ENCODE measurements at places on chromosomes 2 and 18. TPM values are rescaled to one million over a fixed set of nuclear protein-coding genes. Genes with fewer than 3 reads are reported as not detected.
A peak's percentile ranks its signal among the peaks of the same experiment; 100 is the strongest.

Gene NYAP2
- 1.3 TPM for total RNA-seq

DNA sequence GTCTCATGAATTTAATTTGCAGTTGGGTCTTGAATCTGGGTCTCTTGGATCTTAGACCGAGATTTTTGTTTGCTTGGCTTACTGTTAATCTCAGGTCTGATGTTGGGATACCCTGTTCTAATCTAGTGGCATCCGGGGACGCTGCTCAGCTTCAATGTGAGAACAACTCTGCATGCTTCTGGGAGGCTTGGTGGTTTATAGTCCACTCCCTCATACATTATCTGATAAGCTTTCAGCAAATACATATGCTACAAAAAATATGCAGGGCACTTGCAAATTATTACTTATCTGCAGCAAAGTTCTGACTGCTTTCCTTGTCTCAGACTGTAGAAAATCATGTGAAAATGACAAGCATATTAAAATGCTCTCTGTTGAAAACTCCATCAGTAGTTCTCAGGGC is 39.4 kb downstream of the RNF144A start:
- DNase-seq = no peak

DNA sequence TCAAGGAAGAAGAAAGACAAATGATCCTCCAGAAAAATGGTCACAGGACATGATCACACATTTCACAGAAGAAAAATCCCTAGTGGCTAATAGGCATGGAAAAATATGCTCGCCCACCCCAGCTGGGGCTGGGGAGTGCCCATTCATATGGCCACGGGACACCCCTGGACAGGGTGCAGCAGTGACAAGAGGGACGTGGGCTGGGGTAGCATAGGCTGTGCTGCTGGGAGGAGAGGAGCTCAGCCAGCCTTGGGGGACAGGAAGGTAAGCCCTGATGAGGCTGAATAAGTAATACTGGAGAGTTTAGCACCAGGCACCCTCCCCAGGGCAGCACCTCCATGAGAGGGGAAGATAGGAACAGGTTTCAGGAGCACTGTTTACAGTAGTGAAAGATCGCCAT is 254.9 kb upstream of the HS6ST1 start:
- no peak for DNase-seq

- no peak for DNase-seq
Observed at GRCh38 chr18:2978661-2979106, 34.3 kb downstream of the LPIN2 start.

Gene CMPK2
- total RNA-seq = 18.0 TPM

Gene MC2R
- total RNA-seq = not detected

GRCh38 chr2:142140434-142140845 is 9.6 kb upstream of the LRP1B start:
- DNase-seq = no peak

- no peak for DNase-seq
Observed at GRCh38 chr2:183541766-183542165, 417.5 kb downstream of the NUP35 start.

Gene L3MBTL4
- total RNA-seq = 14.9 TPM

DNA sequence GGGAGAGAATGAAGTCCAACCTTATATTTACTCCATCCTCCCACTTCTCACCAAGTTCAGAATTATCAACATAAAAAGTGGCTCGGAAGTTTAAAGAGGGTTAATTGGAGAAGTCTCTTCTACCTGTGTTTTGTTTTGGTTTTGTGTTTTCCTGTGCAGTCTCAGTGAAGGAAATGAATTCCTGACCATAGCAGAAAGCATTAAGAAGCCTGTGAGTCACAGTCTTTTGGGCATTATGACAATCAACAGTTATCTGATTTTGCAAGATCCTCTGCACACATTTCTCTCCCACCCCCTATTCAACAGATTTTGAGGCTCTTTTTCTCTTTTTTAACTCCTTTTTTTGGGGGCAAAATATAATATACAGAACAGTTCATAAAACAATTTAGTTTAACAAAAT is 8.6 kb upstream of the RPL37A start:
- DNase-seq = no peak

DNA sequence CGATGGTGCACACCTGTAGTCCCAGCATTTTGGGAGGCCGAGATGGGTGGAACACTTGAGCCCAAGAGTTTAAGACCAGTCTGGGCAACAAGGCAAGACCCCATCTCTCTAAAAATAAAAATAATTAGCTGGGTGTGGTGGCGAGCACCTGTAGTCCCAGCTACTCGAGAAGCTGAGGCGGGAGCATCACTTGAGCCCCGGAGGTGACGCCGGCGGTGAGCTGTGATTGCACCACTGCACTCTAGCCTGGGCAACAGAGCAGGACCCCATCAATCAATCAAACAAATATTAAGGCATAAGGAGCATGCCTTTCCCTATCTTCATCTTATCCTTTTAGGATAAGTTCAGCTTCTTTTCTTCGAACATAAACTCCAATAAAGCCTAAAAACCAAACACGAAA is 1.1 kb downstream of the WDSUB1 start:
- peak; percentile 72 for DNase-seq

GRCh38 chr2:19875280-19875679 is 26.5 kb downstream of the TTC32 start:
- DNase-seq = no peak

Gene TMEM37
- 23.0 TPM for total RNA-seq

Gene MTLN
- total RNA-seq = 25.1 TPM

DNA sequence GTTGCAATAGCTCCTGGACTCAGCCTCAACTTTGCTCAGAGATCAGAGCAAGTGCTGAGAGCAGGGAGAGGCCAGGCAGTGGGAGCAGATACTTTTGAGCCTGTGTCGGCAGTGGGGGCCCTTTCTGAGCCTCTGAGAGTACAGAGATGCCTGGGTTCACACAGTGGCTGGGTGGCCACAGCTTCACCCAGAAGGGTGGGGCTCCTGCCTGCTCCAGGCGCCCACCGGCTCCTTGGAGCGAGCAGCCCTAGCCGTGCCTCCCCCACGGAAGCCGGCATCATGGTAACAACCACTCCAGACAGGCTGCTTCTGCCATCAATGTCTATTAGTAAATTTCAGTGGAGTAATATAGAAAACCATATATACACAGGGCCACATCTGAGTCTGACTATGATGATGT is 619.2 kb upstream of the SETBP1 start:
- DNase-seq = no peak

DNA sequence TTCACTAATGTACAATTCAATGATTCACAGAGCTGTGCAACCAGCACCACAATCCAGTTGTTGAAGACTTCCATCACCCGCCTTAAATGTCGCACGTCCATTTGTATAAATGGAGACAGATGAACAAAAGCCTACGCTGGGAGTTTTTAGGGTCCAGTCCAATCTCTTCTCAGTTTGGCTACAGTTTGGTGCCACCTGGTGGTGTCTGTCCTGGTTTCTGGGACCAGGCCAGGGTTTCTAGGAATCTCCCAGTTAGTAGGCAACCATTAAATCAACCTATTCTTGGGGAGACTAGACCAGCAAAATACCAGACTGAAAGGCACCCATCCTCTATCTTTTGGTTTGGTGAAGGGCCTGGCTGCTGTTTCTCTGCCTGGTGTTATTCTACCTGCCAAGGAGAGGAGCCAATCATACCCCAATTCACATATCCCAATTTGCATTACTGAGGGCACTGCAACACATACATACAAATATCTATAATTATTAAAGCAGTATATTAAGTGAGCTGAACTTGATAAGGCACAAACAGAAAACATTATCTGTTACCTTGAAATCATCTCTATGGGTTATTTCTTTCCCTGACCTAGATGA is 3.2 kb upstream of the DDX1 start:
- peak; percentile 26 for DNase-seq

- DNase-seq = no peak
Observed at GRCh38 chr18:47932190-47932589, 1.7 kb upstream of the SMAD2 start.

Gene RSAD2
- 11.3 TPM for total RNA-seq

DNA sequence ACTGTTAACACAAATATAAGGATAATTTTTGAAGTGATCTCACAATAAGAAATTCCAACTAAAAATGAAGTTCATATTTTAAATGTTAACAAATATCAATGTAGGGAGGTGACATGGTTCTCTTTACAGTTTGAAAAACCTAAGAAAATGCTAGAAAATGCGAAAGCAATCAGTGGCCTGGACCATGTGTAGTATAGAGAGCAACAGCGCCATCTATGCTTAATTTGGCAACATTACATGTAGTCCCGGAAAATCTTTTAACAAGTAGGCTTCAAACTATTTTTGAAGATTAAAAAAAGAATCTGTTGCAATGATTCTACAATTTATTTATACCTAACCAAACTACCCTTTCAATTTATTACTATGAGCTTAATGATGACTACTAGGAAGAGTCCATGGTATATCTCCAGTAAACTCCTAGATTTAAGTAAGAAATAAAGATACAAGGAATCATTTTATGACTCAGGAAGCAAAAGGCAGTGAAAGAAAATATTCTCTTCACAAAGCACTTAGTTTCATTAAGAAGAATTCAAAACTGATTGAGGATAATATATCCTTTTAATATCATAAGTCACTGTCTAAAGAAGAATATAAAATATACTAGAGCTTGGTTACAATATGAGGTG is 33.3 kb downstream of the NDUFA10 start:
- DNase-seq = no peak

DNA sequence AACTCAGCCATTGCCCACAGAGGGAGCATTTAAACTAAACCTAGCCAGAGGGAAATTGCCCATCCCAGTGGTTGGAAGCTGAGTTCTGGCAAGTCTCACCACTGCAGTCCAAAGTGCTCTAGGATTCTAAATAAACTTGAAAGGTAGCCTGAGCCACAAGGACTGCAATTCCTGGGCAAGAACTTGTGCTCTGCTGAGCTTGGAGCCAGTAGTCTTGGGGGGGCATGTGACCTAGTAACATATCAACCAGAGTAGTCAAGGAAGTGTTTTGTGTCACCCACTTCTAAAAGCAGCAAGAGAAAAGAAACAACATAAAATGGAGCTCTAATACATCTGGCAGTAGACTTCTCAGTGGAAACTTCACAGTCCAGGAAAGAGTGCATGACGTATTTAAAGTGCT is 167.0 kb downstream of the PTH2R start:
- no peak for DNase-seq

Gene FAM124B
- 1.5 TPM for total RNA-seq

Gene CD8A
- total RNA-seq = 5.3 TPM

Gene NTSR2
- total RNA-seq = not detected

- DNase-seq = no peak
Observed at GRCh38 chr2:220192994-220193753, 565.7 kb downstream of the SLC4A3 start.

DNA sequence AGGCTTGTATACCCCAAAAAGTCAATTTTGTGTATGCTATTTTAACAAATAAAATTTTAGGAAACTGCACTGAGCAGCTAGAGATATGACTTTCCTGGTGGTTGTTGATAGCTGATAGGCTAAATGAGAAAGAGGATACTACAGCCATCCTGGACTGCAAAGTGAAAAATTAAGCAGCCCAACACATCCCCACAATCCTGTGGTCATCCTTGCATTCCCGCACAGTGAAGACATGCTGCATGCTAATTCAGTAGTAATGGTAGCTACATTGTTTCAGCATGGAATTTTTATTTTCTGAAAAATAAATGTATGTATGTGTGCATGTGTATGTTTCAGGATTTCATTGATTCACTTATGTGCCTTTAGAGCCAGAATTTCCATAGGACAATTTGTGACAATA is 124.2 kb upstream of the CCDC68 start:
- DNase-seq = no peak

DNA sequence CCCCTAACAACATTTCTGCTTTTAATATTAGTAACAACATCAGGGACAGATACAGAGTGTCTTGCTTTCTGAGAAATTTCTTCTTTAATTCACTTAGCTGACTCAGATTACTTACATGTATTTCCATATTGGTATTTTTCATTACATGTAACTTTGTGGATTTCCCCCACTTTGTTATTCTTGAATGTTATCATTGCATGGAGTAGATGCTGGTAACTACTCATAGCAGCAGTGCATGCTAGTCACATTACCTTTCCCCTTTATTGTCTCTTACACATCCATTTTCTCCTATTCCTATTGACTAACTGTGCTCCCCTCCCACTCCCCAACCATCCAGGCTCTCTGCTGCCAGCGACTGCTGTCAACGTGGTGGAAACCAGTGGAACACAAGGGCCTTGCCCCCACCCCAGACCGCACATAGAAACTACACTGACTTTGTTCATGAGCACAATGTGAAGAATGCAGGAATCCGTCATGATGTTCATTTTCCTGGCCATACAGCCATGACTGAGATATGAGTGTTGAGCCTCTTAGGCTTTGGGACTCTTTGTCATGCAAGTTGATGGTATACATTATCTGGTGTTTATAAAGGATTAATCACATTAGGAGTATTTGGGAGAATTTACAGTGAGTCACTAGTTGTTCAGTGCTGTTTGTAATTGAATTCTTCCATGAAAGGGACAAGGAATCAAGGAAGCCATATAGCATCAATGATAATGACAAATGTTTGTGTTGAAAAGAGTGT is 91.0 kb downstream of the EPB41L5 start:
- DNase-seq = no peak

Gene CNTNAP5
- not detected for total RNA-seq

DNA sequence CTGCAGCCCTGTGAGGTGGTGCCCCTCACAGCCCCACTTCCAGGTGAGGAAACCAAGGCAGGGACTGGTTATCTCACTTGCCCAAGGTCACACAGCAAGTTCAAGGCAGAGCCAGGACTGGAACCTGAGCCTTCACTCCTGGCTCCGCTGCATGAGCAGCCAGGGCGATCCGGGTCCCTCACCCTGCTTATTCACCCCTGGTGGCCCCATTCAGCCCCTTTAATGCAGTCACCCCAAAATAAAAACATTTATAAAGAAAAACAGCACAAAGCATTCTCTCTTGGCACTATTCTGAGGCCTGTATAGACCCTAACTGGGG is 57.3 kb downstream of the POLR1A start:
- no peak for DNase-seq

DNA sequence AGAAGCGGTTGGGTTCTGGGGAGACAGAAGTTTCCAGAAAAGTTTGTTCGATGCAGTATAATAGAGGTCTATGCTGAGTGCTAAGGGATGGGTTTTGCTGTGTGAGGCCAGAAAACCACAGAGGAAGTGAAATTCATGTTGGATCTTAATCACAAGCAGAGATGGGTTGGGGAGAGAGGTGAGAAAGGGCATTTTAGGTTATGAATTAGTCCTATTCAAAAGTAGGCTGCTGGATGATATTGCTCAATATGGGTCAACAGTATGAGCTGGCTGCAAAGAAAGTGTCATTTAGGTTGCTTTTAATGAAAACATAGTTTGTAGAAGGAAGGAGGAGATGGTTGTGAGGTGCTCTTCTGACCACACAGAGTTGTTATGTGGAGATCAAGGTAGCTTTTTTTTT is 118.8 kb upstream of the LHCGR start:
- DNase-seq = no peak

Gene TMEM17
- 2.6 TPM for total RNA-seq

- no peak for DNase-seq
Observed at GRCh38 chr2:68371581-68371980, 6.5 kb downstream of the PLEK start.

Gene ANKRD23
- total RNA-seq = 27.2 TPM

Gene CNGA3
- 0.22 TPM for total RNA-seq

DNA sequence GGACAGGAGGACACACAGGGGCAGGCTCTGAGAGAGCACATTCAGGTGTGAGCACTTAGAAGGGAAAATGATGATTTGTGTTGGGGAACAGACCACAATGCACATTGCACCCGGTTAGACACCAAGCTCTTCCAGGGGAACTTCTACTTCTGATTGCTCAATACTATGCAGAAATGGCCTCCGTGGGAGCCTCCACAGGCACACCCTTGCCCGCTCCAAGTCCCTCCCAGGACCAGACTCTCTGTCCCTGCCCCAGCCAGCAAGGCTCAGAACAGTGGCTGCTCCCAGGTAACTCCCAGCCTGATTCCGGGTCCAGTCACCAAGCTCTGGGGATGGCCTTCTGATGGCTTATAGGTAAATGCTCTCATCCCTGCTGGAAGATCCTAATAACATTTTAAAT is 56.2 kb downstream of the BCL2L11 start:
- DNase-seq = no peak

All from upper lobe of left lung (tissue), 6 donors.